ENCODE measurements at places on chromosomes 13 and 19.
A peak's percentile ranks its signal among the peaks of the same experiment; 100 is the strongest.

DNA sequence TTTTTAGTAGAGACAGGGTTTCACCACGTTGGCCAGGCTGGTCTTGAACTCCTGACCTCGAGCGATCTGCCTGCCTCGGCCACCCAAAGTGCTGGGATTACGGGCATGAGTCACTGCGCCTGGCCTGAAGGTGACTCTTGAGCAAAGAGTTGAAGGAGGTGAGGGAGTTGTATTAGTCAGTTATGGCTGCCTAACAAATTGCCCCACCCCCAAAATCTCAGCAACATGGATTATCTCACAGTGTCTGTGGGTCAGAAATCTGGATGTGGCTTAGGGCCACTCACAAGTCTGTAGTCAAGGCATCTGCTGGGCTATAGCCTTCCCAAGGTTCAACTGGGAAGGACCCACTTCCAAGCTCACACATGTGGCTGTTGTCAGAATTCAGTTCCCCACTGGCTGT lies 52.8 kb upstream of the ADGRE5 start:
- no peak for DNase-seq

GRCh38 chr19:5017235-5017634 lies 48.3 kb downstream of the KDM4B start:
- no peak for DNase-seq

DNA sequence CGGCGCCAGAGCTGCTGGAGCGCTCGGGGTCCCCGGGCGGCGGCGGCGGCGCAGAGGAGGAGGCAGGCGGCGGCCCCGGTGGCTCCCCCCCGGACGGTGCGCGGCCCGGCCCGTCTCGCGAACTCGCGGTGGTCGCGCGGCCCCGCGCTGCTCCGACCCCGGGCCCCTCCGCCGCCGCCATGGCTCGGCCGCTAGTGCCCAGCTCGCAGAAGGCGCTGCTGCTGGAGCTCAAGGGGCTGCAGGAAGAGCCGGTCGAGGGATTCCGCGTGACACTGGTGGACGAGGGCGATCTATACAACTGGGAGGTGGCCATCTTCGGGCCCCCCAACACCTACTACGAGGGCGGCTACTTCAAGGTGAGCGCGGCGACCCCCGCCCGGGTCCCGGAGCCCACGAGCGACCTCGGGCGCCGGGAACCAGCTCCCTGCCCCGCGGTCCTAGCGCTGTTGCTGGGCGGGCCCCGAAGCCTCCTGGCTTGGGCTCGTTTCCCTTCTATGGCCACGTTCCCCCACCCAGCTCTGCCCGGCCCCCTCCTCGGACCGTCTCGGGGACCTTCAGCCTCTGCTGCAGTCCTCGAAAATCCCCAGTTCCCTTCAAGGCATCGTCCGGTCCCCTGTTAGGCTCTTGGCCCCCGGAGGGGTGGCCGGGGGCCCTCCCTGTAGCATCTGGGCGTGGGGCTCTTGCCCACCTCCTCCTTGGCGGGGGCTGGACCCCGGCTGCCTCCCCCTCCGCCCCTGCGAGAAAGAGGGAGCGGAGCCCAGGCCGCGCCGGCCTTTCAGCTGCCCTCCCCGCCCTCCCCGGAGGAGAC lies at the start of gene CDC34:
CDC34 (plus strand) TSS at position 8 of the 808 bp plus-strand sequence; CDS start at position 180, 172 bp downstream.
- no peak for DNase-seq

DNA sequence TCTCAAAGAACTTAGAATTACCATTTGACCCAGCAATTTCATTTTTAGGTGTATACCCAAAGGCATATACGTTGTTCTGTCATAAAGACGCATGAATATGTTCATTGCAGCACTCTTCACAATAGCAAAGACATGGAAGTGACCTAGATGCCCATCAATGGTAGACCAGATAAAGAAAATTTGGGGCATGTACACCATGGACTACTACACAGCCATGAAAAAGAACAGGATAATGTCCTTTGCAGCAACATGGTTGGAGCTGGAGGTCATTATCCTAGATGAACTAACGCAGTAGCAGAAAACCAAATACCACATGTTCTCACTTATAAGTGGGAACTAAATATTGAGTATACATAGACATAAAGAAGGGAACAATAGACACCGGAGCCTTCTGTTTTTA lies 20.7 kb downstream of the PAN3 start:
- no peak for DNase-seq

DNA sequence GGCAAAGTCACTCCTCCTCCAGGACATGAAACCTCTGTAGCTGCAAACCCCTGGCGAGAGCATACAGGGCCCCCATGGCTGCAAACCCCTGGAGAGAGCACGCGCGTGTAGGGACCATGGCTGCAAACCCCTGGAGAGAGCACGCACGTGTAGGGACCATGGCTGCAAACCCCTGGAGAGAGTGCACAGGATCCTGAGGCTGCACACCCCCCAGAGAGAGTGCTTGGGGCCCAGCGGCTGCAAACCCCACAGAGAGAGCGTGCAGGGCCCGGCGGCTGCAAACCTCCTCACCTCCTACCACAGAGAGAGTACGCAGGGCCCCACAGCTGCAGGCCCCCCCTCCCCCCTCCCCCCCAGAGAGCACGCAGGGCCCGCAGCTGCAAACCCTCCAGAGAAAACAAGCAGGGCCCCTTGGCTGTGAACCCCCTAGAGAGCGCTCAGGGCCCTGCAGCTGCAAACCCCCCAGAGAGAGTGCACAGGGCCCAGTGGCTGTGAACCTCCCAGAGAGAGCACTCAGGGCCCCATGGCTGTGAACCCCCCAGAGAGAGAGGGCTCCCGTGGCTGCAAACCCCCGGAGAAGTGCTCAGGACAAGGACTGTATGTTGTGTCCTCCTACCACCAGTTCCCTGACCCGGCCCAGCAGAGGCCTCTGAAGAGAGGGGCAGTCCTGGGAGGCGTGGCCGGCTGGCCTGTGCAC lies 7.3 kb downstream of the ADPRHL1 start:
- DNase-seq, result no peak

- DNase-seq, result no peak
Observed at GRCh38 chr19:56115490-56115889, 5.6 kb downstream of the ZNF787 start.

DNA sequence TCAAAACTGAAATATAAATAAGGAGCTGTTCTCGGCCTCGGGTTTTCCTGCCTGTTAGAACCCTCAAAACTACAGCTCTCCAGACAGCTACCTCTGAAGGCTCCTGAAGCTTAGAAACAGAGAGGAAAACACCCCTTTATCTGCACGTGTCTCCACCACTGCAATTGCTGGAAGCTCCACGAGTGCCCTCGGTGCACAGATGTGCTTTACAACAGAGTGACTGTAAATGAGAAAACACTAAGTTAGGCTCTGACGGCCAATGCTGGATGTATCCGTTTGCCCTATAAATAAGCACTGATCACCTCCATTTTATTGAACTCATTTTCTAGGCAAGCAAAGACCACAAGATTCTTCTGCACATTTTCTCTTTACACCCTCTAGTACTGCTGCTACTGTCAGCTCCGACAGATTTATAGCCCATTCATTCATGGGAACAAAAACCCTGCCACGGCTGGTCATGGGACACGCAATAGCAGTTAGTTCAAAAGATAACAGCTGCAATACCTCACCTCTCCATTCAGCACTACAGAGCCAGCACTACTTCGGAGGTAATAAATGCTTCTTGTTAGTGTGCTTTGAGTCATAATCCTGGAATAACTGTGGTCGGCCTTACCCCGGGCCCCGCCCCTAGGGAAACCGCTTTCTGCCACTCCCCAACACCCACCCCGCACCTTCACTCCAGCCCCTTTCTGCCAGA lies 241.1 kb upstream of the ZNF507 start:
- DNase-seq, result no peak

GRCh38 chr19:17784201-17785008 lies 10.5 kb upstream of the B3GNT3 start:
- DNase-seq, result peak; percentile 73

DNA sequence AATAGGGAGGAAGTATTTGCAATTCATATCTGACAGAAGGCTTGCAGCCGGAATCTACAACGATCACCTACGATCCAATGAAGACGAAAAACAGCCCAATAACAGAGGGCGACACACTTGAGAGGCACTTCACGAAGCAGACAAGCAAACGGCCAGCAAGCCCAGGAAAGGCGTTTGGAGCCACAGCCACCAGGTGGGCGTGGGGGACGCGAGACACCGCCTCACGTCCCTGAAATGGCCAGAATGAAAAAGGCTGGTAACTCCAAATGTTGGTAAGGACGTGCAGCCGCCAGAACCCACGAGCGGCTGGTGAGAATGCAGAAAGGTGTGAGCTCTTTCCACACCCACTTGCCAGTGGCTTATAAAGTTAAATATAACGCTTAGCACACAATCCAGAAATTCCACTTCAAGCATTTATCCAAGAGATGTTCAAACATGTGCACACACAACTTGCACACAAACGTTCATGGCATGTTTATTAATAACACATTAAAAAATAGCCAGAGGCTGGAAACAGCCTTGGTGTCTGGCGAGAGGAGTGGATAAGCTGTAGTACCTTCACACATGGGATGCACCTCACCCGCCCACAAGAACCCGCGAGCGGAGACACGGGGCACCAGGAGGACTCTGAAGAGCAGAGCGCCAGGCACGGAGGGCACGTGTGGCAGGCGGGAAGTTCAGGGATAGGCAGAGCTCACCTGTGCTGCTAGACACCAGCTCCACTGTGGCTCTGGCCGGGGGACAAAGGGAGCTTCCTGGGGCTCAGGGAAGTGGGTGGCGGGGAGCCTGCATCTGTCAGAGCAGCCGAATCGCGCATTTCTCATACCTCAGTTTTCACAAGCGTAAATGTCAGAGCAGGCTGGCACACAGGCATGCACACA lies 89.3 kb downstream of the SPACA7 start:
- no peak for DNase-seq

- peak; percentile 58 for DNase-seq
Observed at GRCh38 chr19:19061506-19061905, 2.3 kb upstream of the SLC25A42 start.

GRCh38 chr19:49677231-49677900 lies at the start of gene PRMT1:
TSS of gene PRMT1 (plus strand) at chr19:49677271. CDS start at chr19:49677281, 10 bp downstream.
- no peak for DNase-seq

GRCh38 chr13:20383058-20383457 lies 142.6 kb downstream of the CRYL1 start:
- no peak for DNase-seq

- no peak for DNase-seq
Observed at GRCh38 chr13:34913040-34913439, 29.0 kb upstream of the NBEA start.

- DNase-seq, result no peak
Observed at GRCh38 chr13:78020861-78021260, 102.2 kb upstream of the EDNRB start.

- no peak for DNase-seq
Observed at GRCh38 chr13:57558051-57558467, 73.5 kb upstream of the PCDH17 start.

DNA sequence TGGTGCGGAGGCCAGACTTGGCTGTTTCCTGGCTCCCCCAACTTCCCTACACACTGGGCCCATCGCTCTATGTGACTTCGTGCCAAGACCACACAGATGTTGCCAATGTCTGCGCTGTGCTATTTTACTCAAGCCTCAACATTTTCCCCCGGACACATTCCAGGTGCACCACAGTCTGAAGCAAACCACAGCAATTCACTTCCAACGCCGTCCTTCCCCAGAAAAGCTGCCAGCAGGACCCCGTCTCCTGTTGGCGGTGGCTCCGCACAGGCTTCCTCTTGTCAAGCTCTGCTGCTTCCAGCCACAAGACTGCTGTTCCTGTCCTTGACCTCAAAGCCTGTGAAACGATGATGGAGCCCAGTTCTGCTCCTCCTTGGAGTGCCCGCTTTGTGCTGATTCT lies 100.7 kb downstream of the CRYL1 start:
- no peak for DNase-seq
